ENCODE measurements at places on chromosomes 12 and 14.

DNA sequence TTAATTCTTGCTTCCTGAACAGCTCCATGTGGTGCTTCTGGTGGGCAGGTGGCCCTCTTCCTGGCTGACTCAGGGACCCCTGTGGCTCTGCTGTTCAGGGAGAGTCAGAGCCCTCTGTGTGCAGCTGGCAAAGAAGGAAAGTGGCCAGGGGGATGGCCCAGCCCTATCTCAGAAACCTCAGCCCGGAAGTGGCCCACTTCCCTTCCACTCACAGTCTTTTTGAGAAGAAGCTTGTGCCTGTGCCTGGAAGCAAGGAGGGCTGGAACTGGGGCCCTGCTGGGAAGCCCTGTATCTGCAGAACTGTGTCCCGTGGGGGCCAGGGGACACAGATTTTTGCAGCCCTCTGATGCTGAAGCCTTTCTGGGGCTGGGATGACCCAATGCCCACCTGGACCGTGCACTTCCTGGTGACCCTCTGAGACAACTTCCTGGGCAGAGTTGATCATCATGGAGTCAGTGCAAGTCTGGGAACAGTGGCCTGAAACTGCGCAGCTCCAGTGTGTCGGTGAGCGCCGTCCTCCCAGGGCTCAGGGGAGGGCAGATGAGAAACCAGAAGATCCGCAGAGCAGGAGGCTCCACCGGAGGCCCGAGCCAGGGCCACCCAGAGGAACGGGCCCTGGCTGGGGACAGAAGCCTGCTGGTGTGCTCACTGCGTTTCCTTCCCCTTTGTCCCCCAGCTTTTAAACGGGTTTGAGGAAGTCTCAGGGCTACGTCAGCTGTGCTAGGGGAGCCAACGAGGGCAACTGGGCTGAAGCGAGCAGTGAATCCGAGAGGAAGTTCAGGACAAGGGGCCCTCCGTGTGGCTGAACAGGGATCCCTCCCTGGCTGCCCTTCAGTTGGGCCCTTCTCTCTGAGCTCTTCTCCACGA is 217.4 kb upstream of the RTL1 start:
- DNase-seq, result no peak

GRCh38 chr14:83347874-83348273 is 1814.2 kb upstream of the SEL1L start:
- no peak for DNase-seq

DNA sequence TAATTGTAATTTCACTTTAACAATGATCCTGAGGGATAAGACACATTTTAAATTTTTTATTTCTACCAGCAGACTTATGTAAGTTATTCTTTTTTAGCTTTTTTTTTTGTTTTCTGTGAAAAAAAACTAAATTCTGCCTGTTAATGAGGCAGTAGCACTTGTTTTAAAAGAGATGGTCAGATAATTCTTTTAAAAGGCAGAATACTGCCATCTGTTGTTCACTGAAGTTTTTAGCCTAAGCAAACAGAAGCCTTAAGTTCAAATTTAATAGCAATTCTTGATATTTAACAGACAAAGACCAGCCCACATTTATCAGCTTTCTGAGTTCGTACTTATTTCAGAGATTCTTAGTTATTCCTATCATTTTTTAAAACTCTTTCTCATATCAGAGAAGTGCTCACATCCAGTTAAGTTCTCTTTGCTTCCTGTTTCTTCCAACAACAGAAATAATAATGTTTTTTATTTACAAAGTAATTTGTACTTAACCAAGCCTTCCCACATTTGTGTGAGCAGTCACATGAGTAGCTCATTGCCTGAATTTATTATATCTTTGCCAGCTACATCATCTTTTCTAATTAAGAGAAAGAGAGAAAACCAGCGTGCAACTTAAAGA is 93.4 kb upstream of the SLCO1C1 start:
- DNase-seq, result peak; percentile 40

- peak; percentile 97 for DNase-seq
Observed at GRCh38 chr14:98886982-98887381, 385.0 kb downstream of the BCL11B start.

DNA sequence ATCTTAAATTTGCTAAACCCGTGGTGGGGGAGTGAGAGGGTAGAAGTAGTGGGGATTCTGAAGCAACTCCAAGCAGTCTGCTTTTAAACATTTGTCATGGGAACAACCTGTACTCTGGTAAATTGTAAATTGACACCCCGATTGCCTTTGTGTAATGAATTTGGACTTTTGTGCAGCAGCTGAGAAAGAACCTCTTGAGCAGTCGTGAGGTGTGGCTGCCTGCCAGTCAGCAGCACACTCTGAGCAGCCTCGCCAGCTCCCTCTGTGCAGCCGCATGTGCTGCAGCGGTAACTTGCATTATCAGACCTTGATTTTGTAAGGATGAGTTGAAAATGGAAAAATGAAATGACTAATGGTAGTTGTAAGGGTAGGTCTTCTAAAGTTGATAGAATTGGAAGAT is 74.3 kb downstream of the SUSD6 start:
- peak; percentile 55 for DNase-seq

- no peak for DNase-seq
Observed at GRCh38 chr14:106872611-106873446, 1346.4 kb downstream of the TMEM121 start.

DNA sequence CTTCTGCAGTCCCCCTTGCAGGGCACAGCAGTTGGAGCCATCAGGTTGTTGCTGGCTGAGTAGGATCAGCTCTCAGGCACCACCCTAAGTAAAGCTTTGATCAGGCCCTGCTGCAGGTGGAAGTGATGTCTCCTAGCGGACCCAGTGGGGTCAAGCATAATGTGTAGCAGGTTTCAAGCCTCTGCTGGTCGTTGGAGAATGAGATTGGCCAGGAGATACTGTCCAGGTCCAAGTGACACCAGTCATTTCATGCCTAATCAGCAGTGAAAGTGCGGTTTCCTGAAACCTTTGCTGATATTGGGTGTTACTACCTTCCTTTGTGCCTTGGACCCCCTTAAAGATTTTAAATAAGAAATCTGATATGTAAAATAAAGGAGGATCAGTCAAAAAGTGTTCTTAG is 72.6 kb downstream of the SUSD6 start:
- no peak for DNase-seq

- DNase-seq, result peak; percentile 44
Observed at GRCh38 chr12:19021646-19022045, 107.9 kb upstream of the PLEKHA5 start.

DNA sequence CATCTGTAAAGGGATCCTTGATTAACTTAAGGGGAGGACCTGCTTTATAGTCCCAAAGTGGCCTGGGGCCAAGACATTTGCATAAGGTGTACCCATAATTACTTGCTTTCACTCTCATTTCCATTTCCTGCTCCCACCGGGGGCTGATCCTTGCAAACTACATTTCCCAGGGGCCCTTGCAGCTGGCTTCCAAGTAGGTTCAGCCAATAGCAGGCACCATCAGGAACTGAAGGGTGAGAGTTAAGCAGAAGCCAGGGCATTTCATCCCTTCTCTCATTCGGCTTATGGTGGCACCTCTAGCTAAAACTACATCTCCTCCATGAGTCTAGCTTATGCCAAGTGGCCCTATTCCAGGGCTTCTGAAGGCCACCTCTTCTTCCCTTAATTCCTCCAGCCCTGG is 88.8 kb downstream of the CCDC60 start:
- no peak for DNase-seq

DNA sequence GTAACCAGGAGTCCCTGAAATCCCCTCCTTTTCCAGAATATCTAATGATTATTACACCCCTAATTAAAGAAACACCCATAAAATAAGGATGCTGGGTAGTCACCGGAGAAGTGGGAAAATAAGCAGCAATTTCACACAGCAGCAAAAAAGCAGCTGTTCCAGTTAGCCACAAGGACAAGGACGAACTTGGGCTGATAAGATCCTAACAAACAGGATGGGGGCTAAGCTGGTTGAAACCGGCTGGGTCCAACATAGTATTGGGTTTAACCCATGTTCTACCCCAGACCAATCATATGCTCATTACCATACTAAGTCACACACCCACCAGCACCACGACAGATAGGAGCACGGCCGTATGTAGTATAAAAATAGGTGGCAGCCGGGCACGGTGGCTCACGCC is 100.7 kb downstream of the RPL10L start:
- DNase-seq, result no peak

- no peak for DNase-seq
Observed at GRCh38 chr12:101931498-101932326, 54.3 kb downstream of the DRAM1 start.

DNA sequence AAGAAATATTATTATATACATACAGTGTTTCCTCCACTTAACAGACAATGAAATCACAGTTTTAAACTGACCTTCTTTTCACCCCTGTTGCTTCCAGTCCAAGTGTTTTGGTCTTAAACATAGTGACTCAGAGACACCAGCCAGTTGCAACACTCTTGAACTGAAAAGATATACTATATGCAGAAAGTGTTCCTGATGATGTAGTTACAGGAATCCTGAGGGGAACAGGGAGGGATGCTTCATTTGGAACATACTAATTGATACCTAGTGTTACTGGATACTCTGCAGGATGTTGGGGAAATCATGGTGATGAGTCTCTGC is 420.8 kb downstream of the CCDC91 start:
- DNase-seq, result peak; percentile 2

DNA sequence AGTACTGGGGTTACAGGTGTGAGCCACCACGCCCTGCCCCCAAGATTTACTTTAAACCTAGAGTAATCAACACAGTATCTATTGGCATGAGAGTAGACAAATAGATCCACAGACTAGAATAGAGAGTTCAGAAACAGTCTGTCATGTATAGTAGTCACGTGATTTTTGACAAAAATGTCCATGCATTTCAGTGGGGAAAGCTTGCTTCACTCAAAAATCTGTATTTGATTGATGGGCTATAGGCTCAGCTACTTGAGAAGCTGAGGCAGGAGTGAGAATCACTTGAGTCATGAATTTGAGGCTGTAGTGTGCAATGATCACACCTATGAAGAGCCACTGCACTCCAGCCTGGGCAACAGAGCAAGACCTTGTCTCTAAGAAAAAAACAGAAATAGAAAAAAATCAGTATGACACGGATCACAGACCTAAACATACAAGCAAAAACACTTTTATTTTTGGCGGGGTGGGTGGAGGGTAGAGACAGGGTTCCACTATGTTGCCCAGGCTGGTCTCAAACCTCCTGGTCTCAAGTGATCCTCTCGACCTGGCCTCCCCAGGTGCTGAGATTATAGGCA is 7.6 kb upstream of the ORAI1 start:
- no peak for DNase-seq

DNA sequence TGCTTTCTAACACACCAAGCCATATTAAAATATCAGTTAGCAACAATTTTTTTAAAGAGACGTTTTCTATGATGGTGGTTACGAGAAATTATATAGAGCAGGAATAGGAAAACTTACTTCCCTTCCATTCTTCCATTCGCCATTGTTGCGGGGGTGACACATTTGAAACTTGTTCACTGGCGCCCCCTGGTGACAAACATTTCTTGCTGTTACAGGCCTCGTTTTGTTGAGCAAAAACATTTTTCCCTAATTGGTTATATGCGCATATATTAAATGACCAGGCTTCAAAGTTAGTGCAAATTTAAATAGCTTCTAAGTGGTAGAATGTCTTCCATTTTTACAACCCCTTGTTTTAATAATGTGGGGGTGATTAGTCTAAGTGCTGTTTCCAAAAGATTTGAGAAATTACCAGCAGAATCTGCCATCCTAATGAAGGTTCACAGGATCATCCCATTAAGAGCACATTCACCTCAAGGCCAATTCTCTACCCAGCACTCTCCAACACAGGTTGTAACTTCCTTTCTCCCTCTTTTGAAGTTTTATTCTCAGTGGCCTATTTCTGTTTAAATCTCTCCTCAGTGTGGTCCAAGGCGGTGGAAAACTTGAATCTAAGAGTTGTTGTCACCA is 1124.7 kb downstream of the FLRT2 start:
- DNase-seq, result peak; percentile 0

DNA sequence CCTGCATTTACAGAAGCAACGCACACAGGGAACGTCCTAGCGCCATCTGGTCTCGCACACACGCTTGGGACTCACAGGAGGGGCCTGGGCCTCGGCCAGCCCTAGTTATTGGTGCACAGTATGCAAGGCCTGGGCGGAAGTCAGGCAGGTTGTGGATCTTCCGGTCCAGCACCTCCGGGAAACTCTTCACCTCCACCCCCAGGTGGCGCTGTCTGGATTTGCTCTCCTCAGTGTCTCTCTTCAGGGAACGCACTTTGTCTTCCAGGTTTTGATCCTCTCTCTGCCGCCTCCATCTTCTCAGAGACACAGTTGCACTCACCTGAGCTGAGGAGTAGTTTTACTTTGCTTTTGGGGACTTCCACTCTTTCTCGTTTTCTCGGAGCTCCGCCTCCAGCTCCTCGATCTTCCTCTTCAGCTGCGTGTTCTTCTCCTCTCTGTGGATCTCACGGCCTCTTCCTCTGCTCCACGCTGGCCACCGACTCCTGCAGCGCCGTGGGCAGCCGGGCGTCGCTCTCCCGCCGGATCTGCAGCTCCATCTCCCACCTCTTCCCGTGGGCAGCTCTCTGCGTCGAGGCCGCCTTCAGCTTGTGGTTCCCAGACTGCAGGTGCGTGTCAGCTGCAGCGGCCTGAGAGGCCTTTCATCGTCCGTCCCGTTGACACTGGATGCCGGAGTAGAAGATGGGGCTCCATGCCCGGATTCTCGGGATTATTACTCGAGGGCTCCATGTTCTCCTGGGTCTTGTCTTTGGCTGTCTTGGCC is 933.8 kb downstream of the TMEM121 start:
- DNase-seq, result peak; percentile 33

GRCh38 chr12:71661977-71662530 is 1.6 kb downstream of the ZFC3H1 start:
- DNase-seq, result peak; percentile 43

GRCh38 chr12:117564881-117565280 is 203.5 kb upstream of the NOS1 start:
- no peak for DNase-seq

- no peak for DNase-seq
Observed at GRCh38 chr14:49056021-49056420, 530.2 kb downstream of the RPS29 start.

DNA sequence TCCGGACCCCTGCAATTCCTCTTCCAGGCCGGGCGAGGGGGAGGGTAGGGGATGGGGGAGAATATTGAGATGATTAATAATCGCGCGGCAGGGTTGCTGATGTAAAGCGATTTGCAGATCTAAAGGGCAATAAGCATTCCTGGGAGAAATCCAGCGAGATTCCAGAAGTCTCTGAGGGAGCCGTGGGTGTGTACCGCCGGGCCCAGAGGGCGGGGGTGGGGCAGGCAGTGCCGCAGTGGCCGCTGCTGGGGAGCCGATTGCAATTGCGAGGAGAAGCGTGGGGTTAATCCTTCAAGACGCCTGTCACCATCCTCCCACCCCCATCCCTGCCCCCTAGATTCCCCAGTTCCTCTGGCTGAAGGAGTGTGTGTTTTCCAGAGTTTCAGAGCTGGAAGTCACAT is 16.4 kb downstream of the FOS start:
- DNase-seq, result peak; percentile 90

GRCh38 chr12:25690996-25691864 is 138.1 kb upstream of the LMNTD1 start:
- DNase-seq, result no peak
